Caco-2 (cell line): ENCODE measurements at places on chromosomes 7 and 10. TPM values are rescaled to one million over a fixed set of nuclear protein-coding genes. Genes with fewer than 3 reads are reported as not detected.

The ASAH2 gene
- total RNA-seq: 4.6 and 7.3 TPM in 2 replicates

The LRIT1 gene
- not detected in 2 replicates for total RNA-seq

DNA sequence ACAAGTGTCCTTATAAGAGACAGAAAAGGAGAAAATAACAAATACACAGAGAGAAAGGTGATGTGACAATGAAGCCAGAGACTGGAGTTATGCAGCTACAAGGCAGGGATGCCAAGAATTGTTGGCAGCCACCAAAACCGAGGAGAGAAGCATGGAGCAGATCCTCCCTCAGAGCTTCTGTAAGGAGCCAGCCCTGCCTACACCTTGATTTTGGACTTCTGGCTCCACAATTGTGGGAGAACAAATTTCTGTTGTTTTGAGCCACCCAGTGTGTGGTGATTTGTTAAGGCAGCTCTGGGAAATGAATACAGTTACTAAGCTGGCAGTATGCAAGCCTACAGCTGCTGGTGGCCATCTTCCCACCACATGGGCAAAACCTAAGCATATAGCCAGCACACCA, 163.6 kb downstream of the GRM8 start:
- no peak overlapping the region for H3K4me3 ChIP-seq
- no peak for DNase-seq
- no peaks in the 10 kb centered on the region for H3K27me3 ChIP-seq
- no peak overlapping the region for H3K27ac ChIP-seq

DNA sequence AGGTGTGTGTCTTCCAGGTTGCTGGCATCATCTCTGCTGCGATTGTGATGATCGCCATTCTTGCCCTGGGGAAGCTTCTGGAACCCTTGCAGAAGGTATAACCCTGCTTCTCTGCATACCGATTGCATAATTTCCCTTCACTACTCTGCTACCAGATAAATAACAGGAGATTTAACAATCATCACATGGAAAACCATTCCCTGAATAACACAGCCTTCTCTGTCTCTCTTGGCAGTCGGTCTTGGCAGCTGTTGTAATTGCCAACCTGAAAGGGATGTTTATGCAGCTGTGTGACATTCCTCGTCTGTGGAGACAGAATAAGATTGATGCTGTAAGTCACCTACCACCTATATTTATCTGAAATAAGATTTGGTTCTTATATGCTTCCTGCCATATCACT, 33.8 kb downstream of the SLC26A4 start:
- no peaks in the 10 kb centered on the region for H3K4me1 ChIP-seq
- peaks cover 2% of the 10 kb centered on the region; the same call in 1 of the 2 replicates for H3K27me3 ChIP-seq
- H3K27ac ChIP-seq: no peak overlapping the region
- H3K4me3 ChIP-seq: no peak overlapping the region

The GALNT17 gene
- total RNA-seq: not detected in 2 replicates

The LIPK gene
- not detected in 2 replicates for total RNA-seq

GRCh38 chr10:130427216-130427722, 291.1 kb downstream of the GLRX3 start:
- no peaks in the 10 kb centered on the region for H3K27me3 ChIP-seq
- no peaks in the 10 kb centered on the region for H3K36me3 ChIP-seq

DNA sequence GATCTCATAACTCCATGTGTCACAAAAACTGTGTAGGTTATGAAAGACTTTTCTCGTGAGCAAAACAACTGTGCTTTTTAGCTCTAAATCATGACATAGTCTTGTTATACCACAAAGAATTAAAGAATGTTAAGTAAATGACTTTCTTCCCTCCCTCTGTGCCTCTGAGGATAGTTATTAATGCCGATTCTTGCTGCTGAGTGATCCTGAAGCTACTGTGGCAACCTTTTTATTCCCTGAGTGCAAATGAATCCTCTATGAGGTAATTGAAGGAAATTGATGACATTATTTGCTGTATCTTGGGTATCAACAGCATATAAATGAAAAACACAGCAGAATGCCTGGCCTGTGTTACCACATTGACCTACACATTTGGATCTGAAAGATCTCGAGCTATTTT, 142.2 kb upstream of the HDAC9 start:
- no peaks in the 10 kb centered on the region for H3K36me3 ChIP-seq
- no peaks in the 10 kb centered on the region for H3K27me3 ChIP-seq
- DNase-seq: no peak

DNA sequence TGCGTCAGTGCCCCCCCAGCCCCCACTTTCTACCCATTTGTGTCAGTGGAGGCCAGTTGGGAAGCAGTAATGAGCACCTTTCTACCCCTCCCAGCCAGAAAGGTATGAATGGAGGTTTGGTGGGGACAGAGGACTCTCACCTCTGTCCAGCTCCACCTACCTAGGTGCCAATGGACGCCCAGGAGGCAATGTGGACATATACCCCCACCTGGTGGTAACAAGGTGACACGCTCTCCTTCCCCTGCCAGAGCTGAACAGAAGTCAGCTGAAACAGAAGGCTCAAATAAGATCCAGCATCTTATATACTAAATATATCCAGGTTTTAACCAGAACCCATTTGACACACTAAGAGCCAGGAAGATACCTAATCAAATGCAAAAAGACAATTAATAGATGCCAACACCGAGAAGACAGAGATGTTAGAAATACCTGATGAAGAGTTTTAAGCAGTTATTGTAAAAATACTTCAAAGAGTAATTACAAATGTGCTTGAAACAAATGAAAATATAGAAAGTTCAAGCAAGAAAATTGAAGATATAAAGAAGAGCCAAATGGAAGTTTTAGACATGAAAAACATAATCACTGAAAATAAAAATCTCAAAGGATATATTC, 18.4 kb upstream of the SORCS3 start:
- no peak overlapping the region for H3K4me3 ChIP-seq
- no peaks in the 10 kb centered on the region for H3K36me3 ChIP-seq
- peak; percentile 71 for DNase-seq
- H3K27ac ChIP-seq: no peak overlapping the region
- no peaks in the 10 kb centered on the region for H3K27me3 ChIP-seq
- H3K4me1 ChIP-seq: no peaks in the 10 kb centered on the region

- peak; percentile 26 for DNase-seq
- no peak overlapping the region for H3K27ac ChIP-seq
- H3K36me3 ChIP-seq: no peaks in the 10 kb centered on the region
Observed at GRCh38 chr10:71397296-71398212, 834 bp downstream of the CDH23 start.

- DNase-seq: no peak
- H3K27ac ChIP-seq: no peak overlapping the region
- H3K27me3 ChIP-seq: no peaks in the 10 kb centered on the region
- no peaks in the 10 kb centered on the region for H3K36me3 ChIP-seq
- no peak overlapping the region for H3K4me3 ChIP-seq
Observed at GRCh38 chr10:50242777-50243176, 8.5 kb downstream of the ASAH2 start.

- no peak overlapping the region for H3K27ac ChIP-seq
- H3K4me3 ChIP-seq: no peak overlapping the region
- no peaks in the 10 kb centered on the region for H3K27me3 ChIP-seq
- DNase-seq: no peak
Observed at GRCh38 chr10:116223289-116223688, 49.7 kb downstream of the GFRA1 start.

The CALHM3 gene
- 0.18 TPM in 1 of 2 replicates, not detected in the other for total RNA-seq

GRCh38 chr10:133276435-133277201, at the start of gene ADAM8:
Gene ADAM8 (minus strand): TSS chr10:133276868. CDS start chr10:133276817, 51 bp downstream.
- no peaks in the 10 kb centered on the region for H3K27me3 ChIP-seq
- peaks cover 53% of the 10 kb centered on the region for H3K4me1 ChIP-seq
- peak within 1 kb of the TSS; percentile 52 for H3K4me3 ChIP-seq
- peak within 1 kb of the TSS; percentile 80 for H3K27ac ChIP-seq
- H3K36me3 ChIP-seq: peaks cover 6% of the 10 kb centered on the region

The LDB3 gene
- total RNA-seq: 0.09 TPM in 1 of 2 replicates, not detected in the other

The CARD11 gene
- 4.4 and 5.4 TPM in 2 replicates for total RNA-seq

DNA sequence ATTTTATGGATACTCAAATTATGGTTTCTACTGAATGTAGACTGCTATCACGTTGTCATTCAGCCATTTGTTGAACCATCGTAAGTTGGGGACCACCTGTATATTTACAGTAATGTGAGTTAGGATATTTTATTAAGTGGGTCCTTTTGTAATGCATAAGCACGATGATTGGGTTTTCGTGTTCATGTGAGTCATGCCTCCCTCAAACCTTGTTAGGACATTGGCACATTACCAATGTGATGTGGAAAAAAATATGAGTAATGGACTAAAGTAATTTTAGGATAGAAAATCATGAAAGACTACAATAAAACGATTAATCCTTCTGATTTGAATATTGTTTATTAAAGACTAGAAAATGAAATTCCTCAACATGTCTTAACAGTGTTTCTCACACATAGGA, 8.7 kb downstream of the SMC3 start:
- no peak overlapping the region for H3K4me3 ChIP-seq
- DNase-seq: no peak
- 0 out of 2 replicates have a peak, but pooled peaks cover under 1% of the 10 kb centered on the region for H3K4me1 ChIP-seq
- H3K36me3 ChIP-seq: no peaks in the 10 kb centered on the region; the same call in 1 of the 2 replicates
- no peaks in the 10 kb centered on the region for H3K27me3 ChIP-seq

The TRPV5 gene
- not detected in 2 replicates for total RNA-seq

The TMEM176A gene
- total RNA-seq: 38.7 and 49.6 TPM in 2 replicates

The PNLIP gene
- not detected in 2 replicates for total RNA-seq

The SUGCT gene
- total RNA-seq: 9.9 and 12.2 TPM in 2 replicates

The SFTPA1 gene
- total RNA-seq: not detected in 2 replicates

DNA sequence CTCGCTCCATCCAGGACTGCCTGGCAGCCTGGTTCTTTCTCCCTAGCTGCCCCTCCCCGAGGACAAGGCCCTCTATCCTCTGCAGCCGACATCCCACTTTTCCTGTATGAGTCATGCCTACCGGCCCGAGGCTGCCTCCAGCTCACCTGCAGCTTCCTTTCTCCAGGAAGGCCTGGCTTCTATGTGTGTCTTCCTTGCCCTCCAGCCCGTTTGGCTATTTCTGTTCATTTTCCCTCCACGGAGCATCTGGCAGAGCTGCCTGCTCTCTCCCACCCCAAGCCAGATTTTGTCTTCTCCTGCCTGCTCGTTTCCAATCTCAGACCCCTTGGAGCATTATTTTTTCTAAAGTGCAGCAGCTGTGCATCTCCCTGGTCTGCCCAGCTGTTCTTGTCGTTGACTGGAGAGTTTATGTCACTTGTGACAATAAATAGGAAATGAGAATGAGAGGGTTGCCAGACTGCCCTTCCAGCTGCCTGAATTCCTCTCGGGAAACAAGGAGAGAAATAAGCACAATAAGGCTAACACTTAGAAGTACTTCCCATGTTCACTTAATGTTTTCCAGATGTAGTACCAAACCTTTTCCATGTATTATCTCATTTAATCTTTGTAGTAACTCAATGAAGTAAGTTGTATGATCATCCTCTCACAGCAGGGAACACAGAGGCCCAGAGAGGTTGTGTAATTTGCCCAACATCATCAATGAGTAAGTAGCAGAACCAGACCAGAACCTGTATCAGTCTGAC, 19.7 kb downstream of the UBTD1 start:
- no peaks in the 10 kb centered on the region for H3K27me3 ChIP-seq
- no peak overlapping the region for H3K4me3 ChIP-seq
- no peaks in the 10 kb centered on the region for H3K4me1 ChIP-seq
- H3K36me3 ChIP-seq: no peaks in the 10 kb centered on the region

DNA sequence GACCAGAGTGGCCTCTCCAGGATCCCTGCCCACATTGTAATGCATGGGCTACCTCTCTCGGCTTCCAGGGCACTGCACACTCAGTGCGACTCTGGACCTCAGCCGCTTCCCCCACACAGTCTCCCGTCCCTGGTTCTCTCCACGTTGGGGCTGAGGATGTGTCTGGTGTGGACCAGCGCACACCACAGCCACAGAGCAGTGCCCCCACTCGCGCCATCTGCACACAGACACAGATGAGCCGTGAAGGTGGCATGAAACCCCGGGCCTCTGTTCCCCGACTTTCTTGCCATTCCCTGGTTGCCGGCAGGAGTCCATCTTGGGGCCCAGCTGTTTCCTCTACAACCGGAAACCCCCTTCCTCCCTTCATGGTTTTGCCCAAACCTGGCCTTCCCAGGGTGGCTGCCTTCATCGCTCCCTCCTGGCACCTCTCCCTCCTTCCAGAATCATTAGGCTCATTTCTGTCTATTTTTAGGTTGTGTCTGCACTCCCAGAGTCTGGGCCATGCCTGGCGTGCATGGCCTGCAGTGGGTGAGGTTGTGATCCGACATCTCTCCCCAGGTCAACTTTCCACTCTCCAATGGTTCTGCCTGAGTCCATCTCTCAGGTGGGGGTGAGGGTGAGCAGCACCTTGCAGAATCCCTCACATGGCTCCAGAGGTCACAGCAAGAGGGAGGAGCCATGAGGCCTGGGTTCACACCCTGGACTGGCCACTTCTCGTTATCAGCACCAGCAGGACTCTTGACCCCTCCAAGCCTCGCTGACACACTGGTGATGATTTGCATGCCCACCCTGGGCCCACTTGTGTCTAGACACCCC, 10.1 kb downstream of the RASGEF1A start:
- no peaks in the 10 kb centered on the region for H3K36me3 ChIP-seq
- no peaks in the 10 kb centered on the region for H3K27me3 ChIP-seq

DNA sequence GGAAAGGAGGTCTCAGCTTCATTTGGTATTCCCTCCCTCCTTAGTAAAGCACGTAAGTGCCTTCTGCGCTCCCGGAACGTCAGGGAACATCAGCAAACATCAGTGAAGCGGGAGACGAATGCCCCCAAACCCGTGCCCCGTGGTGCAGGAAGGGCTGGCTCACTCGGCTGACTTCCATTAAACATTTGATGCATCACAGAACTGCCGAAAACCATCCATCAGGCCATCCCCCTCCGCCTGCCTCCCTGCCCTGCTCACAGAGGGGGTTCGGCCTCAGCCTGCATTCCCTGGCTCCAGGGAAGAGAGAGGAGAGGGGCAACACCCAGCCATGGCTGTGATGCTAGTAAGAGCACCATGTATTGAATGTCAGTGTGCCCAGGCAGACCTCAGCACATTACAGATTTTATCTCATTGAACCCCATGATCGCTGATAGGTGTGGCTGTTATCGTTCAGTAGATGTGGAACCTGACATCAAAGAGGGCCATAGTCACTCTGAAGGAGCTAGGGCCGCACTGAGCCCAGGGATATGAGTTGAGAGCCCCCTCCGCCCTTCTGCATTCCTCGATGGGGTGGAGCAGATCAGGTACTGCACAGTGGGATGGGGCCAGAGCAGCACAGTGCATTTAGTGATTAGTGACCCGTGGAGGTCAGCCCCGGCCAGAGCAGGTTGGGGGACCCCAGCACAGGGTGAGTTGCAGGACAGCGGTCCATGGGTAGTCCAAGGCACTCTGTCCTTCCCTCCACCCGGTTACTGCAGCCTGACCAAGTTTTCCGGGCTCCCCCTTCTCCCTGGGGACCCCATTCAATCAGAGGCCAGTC, 146.4 kb downstream of the RPS24 start:
- no peak overlapping the region for H3K27ac ChIP-seq
- no peak for DNase-seq
- no peaks in the 10 kb centered on the region for H3K36me3 ChIP-seq

DNA sequence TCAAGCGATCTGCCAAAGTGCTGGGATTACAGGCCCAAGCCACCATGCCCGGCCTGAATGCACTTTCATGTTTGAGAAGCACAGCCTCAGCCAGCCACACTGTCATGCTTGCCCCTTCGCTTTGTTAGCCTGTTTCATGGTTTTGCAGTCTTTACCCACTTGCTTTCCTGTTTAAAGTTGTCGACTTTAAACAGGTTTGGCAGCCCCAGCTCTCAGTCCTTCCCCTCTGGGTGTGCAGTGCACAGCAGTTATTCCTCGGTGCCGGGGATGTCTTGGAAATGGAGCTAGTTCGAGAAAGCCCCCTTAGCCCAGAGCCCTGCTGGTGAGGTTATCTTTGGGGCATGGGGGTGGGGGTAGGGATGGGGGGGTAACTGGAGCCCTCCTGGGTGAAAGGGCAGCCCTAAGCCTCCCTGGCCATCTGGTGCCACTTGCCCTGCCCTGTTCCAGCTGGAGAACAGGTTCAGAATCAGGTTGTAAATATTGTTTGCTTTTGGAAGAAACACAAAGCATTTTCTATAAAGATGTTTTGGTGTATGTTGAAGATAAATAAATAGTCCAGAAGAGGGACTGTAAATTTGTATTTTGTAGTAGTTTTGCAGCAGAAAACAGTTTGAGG, 14.8 kb downstream of the TSPAN14 start:
- no peak overlapping the region for H3K27ac ChIP-seq
- peaks cover 5% of the 10 kb centered on the region for H3K36me3 ChIP-seq
- no peak for DNase-seq
